ENCODE measurements at places on chromosomes 5 and 9.
A peak's percentile ranks its signal among the peaks of the same experiment; 100 is the strongest.

DNA sequence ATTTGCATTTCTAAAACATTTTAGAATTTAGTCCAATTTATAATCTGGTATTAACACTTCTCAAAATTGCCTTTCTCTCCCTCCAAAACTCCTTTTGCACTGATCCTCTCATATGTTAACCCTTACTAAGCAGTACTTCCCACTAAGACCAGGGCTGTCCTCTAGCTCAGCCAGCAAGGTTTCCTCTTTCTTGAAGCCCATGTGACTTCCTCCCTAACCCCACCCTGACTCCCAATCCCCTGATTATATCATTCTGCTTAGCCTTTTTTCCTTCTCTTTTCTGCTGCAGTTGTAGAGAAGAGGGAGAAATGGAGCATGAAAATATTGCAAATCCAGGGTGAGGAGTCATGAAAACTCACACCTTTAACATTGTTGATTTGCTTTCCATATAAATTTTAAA lies 241.7 kb downstream of the MCTP1 start:
- DNase-seq = no peak

DNA sequence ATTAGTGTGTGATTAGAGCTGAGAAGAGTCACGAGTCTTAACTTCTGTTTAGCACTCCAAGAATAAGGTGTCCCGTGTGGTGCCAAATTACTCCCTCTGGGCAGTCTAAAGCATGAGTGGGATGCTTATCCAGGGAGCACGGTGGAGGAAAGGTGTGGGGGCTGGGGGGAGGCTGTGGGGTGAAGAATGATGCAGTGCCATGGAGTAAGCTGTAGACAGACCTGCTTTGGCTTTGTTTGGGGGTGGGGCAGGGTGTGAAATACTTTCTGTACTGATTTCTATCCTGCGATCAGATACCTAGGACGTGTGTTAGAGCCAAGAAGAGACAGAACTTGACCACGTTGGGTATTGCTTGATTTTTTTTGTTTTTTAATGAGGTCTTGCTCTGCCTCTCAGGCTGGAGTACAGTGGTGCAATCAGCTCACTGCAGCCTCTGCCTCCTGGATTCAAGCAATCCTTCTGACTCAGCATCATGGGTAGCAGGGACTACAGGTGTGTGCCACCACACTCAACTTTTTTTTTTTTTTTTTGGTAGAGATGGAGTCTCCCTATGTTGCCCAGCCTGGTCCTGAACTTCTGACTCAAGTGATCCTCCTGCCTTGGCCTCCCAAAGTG lies 232.8 kb downstream of the MAN2A1 start:
- DNase-seq = no peak

GRCh38 chr9:82037126-82037525 lies 48.6 kb downstream of the SPATA31D1 start:
- no peak for DNase-seq

- DNase-seq = peak; percentile 87
Measured at GRCh38 chr5:89265511-89266179, 382.7 kb upstream of the MEF2C start.

GRCh38 chr9:78239506-78239905 lies 3.6 kb downstream of the CEP78 start:
- no peak for DNase-seq

DNA sequence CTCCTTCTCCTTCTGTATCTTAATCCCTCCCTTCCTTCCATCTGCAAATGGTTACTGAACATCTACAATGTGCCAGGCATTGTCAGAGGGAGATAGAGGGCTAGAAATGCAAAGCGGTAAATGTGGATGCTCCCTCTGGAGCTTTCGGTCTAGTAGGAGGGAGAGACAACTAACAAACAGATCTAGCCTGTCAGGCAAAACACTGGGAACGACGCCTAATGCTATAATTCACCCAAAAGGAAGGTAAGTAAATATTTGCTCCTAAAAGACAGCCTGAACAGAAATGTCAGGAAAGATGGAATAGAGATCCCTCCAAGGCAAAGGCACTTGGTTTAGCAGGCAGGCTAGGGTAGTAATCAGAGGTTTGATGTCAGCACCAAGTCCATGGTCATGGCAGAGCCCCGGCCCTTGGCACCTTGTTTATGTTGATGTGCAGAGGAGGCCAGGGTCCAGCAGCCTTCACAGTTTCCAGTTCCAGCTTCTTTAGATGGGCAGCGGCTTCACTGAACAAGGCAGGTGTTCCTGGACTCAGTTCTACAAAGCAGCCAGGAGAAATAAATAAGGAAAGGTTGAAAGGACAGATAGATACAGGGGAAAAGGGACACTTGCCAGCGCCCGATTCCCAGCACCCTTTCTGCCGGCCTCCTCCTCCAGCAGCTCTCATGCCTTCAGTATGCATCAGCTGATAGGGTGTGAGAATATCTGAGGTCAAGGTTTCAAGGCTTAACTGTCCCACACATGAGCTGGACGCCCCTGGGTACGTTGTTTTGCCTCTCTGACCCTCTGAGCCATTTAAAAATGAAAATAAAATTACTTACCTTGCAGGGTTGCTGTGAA lies 46.5 kb upstream of the FRRS1L start:
- DNase-seq = no peak

- no peak for DNase-seq
Measured at GRCh38 chr5:180271221-180271620, 20.7 kb downstream of the MAPK9 start.

- no peak for DNase-seq
Measured at GRCh38 chr5:142641711-142642110, 44.2 kb downstream of the FGF1 start.

- no peak for DNase-seq
Measured at GRCh38 chr5:126647071-126647470, 46.3 kb downstream of the PHAX start.

- DNase-seq = peak; percentile 48
Measured at GRCh38 chr9:133396952-133397351, 20.8 kb downstream of the STKLD1 start.

DNA sequence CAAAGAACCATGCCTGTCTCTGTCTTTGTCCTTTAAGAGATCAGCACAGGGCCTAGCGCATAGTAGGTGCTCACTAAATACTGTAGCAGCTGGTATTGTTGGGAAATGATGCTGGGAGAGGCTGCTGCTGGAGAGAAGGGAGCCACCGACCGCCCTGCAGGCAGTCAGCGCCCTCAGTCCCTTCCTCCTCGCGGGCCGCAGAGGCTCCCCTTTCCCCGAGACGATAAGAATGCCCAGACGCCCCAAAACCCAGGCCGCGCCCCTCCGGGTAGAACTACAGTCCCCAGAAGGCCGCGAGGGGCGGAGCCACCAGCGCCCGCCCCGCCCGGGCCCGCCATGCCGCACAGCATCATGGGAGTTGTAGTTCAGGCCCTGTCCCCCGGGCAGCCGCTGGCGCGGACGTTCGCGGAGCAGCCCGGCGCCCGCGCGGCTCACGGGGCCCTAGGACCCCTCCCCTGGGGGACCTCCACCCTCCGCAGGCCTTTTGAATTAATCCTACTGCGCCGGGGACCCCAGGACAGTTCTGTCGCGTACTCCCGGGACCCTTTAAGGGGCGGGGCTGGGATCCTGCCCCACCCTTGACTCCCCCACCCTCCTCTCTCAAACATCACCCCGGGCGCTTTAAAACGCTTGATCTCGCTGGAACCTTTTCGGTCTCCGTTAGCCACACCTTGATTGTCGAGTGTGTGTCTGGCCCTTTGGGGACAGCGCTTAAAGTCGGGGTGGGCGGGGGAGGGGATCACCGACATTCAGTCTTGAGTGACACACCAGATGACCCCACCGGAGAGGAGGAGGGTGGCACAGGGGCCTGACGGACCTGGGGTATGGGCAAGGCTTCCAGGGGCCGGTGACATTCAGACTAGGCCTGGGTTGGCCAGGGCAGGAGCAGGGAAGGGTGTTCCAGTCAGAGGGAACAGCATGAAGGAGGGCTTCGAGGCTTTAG lies 24.8 kb upstream of the IER5L start:
- DNase-seq = peak; percentile 87

GRCh38 chr5:132176521-132176945 lies 51.1 kb downstream of the P4HA2 start:
- DNase-seq = no peak

DNA sequence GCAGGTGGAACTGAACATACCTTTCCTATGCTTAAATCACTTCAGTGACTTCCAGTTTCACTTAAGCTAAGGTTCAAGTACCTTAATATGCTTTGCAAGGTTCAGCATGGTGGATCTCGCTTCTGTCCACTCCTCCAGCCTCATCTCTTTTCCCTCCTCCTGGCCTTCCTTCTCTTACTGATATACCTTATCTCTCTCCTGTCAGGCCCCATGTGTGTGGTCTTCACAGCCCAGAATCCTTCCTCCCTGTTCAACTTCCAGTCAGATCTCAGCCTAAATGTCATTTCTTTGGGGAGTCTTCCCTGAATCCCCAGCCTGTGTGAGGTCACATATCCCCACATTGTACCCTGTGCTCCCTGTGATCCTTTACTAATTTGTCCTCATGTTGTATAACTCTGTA lies 87.7 kb downstream of the ANGPTL2 start:
- no peak for DNase-seq

- DNase-seq = peak; percentile 88
Measured at GRCh38 chr9:131277910-131278701, 1.8 kb upstream of the FAM78A start.

All from GM23248 (cell line).